ENCODE measurements at places on chromosomes 12 and 14.

- no peak for DNase-seq
These were observed 67.6 kb upstream of the CFL2 start for GRCh38 chr14:34782031-34782430.

GRCh38 chr12:124130691-124131591 lies 157.9 kb downstream of the ZNF664 start:
- no peak for DNase-seq

- DNase-seq: no peak
These were observed 12.8 kb downstream of the KRT80 start for GRCh38 chr12:52178984-52179383.

DNA sequence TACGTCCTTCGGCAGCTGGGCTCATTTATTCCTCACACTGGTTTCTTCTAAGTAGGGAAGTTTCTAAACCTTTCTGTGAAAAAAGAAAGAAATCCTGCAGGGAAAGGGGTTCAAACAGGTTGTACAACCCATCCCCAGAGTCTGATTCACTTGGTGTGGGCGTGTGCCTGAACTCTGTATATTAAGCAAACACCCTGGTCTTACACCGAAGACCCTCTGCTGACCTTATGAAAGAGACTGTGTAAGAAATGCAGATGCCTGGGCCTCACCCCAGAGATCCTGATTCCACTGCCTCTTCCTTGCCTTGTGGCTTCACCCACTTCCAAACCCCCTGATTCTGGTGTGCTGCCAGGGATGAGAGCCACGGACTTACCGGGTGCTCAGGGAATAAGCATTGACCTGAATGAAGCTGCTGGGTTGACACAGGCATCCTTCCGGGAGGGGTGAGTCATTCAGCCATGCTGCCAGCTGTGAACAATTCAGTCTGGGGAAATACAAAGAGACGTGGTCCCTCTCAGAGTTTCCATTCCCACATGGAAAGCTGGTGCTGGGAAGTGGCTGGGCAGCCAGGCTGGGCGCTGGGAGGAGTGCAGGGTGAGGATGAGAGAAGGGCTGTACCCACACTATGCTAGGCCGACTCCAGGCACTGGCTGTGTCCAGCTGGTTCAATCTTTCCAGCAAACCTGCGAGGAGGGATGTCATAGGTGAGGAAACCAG lies 26.5 kb upstream of the ACTN1 start:
- DNase-seq: no peak

- DNase-seq: no peak
These were observed 139.5 kb downstream of the RMST start for GRCh38 chr12:97601934-97602720.

GRCh38 chr14:87613881-87614280 lies 379.1 kb downstream of the GALC start:
- no peak for DNase-seq

- no peak for DNase-seq
These were observed 703.9 kb downstream of the FSCB start for GRCh38 chr14:43803076-43803689.

DNA sequence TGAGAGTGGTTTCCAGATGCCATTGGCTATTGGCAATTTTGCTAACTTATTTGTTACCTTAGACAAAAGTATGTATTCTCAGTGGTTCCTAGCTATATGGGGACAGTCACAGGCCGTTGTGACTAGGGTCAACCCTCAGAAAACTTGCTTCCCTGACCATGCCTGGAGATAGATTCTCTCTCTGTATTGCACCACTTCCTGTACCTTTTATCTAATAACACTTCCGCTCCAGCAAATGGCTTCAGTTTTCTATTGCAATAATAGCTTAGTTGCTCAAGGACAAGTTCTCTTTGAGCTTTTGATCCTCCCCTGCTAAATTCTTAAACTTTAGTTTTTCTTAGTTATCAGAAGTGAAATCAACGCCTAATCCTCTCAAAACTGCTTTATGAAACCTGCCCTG lies 338.0 kb downstream of the RMST start:
- no peak for DNase-seq

- no peak for DNase-seq
These were observed 376.4 kb upstream of the DDHD1 start for GRCh38 chr14:53529519-53529918.

DNA sequence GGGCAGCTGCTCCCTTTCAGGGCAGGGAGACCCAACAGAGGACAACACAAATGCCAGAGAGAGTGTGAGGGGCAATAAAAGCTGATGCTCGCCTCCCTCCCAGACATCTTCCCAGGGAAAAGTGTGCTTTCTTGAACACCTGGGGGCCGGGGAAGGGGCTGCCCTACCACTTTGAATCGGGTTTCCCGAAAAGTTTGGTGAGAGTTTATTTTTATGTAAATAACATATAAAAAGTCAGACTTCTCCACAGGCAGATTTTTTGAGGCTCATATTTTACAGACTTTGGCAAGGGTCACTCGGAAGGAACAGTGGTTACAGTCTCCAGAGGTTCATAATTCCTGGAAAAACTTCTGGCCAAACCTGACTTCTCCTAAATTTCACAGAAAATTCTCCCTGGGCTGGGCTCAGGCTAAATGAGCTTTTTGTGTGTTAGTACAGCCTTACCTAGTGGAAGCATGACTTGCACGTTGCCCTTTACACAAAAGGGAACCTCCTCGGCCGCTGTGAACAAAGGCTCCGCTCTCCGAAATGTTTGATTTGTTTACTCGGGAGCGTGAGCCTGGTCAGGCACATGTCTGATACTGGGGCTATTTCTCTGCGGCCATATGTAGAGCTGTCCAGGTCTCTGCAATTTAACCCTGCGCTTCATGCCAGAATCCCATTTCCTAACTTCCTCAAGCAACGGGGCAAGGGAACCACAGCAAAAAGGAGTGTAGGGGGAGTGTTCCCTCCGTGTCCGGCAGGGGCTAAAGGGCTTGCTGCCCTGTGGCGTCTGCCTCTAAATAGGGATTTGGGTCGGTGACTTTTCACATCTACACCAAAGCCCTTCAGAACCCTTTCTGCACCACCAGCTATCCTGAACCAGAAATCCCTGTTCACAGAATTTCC lies 3.4 kb downstream of the RTL1 start:
- DNase-seq: no peak

DNA sequence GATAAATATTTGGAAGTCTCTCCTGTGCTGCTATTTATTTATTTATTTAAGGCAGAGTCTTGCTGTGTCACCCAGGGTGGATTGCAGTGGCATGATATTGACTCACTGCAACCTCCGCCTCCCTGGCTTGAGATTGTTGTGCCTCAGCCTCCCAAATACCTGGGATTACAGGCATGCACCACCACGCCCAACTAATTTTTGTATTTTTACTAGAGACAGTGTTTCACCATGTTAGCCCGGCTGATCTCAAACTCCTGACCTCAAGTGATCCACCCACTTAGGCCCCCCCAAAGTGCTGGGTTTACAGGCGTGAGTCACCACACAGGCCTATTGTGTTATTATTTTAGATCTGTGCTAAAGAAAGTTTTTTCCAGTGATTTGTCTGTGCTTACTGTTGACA lies 225.2 kb downstream of the CCER1 start:
- DNase-seq: no peak

DNA sequence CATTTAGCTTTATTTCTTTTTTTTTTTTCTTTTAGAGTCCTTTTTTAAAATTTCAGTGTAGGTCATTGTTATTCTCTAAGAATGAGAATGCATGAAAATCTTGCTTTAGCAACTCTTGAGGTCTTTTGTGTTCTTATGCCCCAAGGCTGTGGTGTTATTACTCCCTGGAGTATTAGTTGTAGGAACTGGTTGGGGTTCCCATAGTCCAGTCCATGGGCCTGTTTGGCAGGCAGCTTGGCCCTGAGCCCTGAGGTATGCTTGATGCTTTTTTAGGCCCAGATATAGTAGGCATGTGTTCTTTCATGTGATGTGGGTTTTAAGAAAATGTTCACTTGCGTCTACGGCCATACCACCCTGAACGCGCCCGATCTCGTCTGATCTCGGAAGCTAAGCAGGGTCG lies 1.6 kb downstream of the FAM234B start:
- DNase-seq: no peak

DNA sequence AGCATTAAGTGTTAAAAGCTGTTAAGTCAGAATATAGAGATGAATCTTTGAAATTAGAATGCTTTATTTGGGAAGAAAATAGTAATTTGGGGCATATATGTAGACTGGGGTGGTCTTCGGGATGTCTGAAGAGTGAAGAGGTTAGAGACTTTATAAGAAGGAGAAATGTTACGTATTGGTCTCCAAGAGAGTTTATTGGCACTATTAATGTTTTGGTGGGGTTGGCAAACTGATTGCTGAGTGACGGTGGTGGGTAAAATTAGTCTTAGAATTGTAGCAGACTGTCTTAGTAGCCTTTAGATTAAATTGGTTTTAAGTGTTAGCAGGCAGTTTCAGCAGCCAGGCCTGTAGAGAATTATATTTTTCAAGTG lies 4.9 kb upstream of the ATP23 start:
- no peak for DNase-seq

DNA sequence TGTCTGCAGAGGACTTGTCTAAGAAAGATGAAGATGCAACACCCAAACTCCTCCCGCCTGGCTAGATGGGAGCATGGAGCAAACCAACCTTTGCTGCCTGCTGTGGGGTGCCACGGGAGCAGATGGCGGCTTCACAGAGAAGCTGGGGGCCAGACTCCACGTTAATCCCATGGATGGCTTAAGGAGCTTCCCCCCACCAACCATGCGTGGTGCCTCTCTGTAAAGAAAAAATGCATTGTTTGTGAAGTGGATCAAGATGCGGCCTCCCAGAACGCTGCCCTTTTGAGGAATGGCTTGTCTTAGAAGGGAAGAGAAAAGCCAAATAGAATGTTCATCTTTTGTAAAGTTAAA lies 15.6 kb downstream of the MVK start:
- DNase-seq: no peak

DNA sequence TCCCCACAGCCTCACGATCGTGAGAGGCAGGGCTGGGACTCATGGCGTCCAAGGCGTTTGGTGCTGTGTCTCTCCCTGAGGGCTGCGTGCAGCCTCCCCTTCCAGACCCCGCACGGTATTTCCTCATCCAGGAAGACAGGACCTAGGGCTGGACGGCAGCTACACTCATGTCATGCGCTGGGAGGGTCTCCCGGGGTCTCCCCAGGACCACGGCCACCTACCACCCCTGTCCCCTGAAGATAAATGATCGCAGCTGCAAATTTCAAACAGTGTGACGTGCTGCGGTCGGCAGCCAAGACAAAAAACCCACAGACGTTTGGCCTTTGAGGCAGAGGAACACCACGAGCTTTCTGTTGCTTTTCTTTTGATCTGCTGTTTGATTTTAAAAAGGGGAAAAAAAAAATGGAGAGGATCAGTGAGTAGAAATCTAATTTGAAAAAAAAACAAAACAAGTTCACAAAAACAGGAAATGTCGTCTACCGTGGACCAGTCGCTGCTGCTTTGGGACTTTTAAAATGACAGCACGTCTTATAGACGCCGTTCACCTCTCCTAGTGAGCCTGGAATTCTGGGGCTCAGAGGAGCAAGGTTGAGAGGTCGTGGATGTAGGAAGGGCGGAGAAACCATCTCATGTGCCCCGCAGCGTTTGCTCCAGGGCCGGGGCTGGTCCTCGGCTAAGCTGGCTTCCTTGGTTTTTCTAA lies 237.6 kb downstream of the SLC41A2 start:
- DNase-seq: peak; percentile 82

- DNase-seq: no peak
These were observed 155.7 kb upstream of the GSC start for GRCh38 chr14:94925416-94926173.

DNA sequence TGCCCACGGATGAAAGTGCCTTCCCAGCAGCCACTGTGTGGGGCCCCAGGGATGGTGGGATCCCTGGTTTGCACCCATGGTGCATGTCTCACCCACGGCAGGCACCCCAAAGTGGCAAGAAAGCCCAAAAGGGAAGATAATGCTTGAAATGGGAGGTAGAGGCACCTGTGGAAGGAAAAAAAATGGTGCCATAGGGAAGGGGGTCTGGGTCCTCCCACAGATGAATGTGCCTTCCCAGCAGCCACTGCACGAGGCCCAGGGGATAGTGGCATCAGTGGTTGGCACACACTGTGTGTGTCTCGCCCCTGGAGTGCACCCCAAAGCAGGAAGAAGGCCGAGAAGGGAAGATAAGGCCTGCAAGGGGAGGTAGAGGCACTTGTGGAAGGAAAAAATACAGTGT lies 264.2 kb downstream of the ALG10 start:
- no peak for DNase-seq

DNA sequence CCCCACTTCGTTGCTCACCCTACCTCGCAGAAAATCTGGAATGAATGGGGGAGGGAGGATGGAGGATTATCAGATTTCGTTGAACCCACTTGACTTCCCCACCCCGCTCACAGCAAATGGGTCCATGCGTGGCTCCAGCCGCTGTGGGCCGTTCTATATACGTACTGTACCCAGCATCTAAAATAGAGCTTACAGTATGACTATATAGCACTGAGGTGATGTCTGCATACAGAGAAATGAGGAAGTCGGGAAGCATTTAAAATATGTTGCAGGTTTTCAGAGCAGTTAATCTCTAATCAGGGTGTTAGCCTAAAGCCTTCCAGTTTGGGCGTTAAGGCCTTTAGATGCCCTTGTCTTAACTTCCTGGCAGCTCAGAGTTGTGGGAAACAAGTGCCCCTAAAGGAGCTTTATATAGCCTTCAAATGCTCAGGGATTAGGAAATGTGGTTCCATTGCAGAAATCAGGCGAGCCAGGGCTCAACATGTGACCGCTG lies 1.4 kb downstream of the BICDL1 start:
- DNase-seq: peak; percentile 13

- DNase-seq: no peak
These were observed 547.1 kb downstream of the CCER1 start for GRCh38 chr12:90407841-90408240.

DNA sequence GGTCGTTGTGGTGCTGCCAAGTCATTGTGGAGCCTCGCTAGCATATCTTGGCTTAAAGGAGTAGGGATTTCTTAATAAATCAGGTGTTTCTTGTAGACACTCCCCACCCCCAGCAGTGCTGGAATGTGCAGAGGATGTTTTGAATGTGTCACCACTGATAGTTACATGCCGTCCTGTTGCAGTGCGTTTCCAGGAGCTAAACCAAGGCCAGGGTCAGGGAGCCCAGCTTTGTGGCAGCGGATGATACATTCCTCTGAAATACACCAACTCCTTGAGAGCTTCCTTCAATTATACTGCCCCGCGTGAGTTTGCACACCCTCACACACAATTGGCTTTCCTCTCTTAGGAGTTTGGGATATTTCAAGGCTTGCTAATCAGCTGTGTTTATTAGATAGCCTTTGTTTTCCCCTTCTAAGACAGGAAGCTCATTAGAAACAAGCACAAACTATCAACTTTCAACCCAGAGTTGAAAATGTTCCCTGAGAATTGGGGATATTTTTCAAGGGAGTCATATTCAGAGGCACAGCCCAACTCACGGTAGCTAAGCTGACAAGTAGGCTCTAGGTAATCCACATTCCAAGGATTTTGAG lies 154.9 kb downstream of the C12orf75 start:
- DNase-seq: no peak

- DNase-seq: peak; percentile 38
These were observed at the start of gene B4GALNT3 for GRCh38 chr12:459430-460258. Gene B4GALNT3, plus strand, starts transcription at chr12:459939. Its CDS starts 438 bp downstream, at chr12:460377.

GRCh38 chr14:91888641-91889476 lies 21.5 kb upstream of the TC2N start:
- DNase-seq: no peak

- no peak for DNase-seq
These were observed 70.2 kb upstream of the NCOR2 start for GRCh38 chr12:124637581-124637981.
